ENCODE measurements at places on chromosomes 7 and 10.
A peak's percentile ranks its signal among the peaks of the same experiment; 100 is the strongest.

GRCh38 chr7:139341776-139342226, 664 bp downstream of the FMC1 start:
- DNase-seq: no peak

DNA sequence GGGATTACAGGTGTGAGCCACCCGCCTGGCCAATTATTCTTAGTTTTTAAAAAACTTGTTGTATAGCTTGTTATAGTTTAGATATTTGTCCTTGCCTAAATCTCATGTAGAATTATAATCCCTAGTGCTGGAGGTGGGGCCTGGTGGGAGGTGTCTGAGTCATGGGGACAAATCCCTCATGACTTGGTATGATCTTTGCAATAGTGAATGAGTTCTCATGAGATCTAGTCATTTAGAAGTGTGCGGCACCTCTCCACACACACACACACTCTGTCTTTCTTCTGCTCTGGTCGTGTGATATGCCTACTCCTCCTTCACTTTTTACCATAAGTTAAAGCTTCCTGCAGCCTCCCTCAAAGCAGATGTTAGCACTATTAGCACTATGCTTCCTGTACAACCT, 37.2 kb downstream of the FAM149B1 start:
- no peak for DNase-seq

DNA sequence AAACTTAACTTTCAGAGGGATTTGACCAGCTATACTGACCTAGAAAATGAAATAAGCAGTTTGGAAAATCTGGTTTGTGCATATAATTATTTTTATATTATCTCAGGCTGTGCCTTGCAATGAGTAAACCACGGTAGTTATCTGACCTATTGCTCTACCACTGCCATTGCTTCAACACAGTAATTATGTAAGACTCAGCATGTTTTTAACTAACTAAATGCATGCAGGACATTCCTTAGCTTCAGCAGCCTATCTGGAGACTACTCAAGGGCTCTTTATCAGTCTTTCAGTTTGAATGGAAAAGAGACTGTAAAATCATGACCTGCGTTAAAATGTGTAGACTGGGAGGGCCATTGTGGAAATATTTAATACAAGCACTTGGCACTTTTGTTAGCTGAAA, 22.5 kb downstream of the CHN2 start:
- DNase-seq: no peak

GRCh38 chr7:25256333-25256819, 28.1 kb upstream of the NPVF start:
- no peak for DNase-seq

GRCh38 chr10:62726142-62726541, 78.4 kb upstream of the ADO start:
- peak; percentile 59 for DNase-seq

- DNase-seq: no peak
These were observed 15.3 kb downstream of the HIP1 start for GRCh38 chr7:75723444-75723843.
